Thymus (tissue), 14 donors: ENCODE measurements at places on chromosomes 6 and 20. TPM values are rescaled to one million over a fixed set of nuclear protein-coding genes. Genes with fewer than 3 reads are reported as not detected.

Gene SLC25A27
- total RNA-seq = 1.8 TPM

Gene CYP39A1
- total RNA-seq = 1.7 TPM

Gene KLC4
- 20.3 TPM for total RNA-seq

Gene FAM83D
- total RNA-seq = 9.6 TPM

Gene COL11A2
- 2.1 TPM for total RNA-seq

Gene CD83
- 50.9 TPM for total RNA-seq

Gene RAET1L
- total RNA-seq = 0.28 TPM

Gene SLC22A3
- 0.28 TPM for total RNA-seq

Gene MCHR2
- not detected for total RNA-seq

Gene DLK2
- total RNA-seq = 1.5 TPM

Gene SIRPA
- 3.0 TPM for total RNA-seq

Gene SLC23A2
- 5.7 TPM for total RNA-seq

Gene CD109
- total RNA-seq = 5.0 TPM

Gene MUC22
- total RNA-seq = 0.05 TPM

Gene TMX4
- 12.8 TPM for total RNA-seq

Gene NRN1
- total RNA-seq = 4.2 TPM

Gene SMLR1
- not detected for total RNA-seq

Gene EYA4
- 6.2 TPM for total RNA-seq

Gene SLC22A16
- 1.9 TPM for total RNA-seq

Gene PCSK2
- total RNA-seq = 0.05 TPM

Gene MAP3K7
- 23.8 TPM for total RNA-seq

Gene CHMP4B
- total RNA-seq = 39.9 TPM

Gene MYH7B
- total RNA-seq = 0.09 TPM

Gene TRIM26
- 19.7 TPM for total RNA-seq

Gene MAFB
- total RNA-seq = 3.5 TPM

Gene MACROD2
- total RNA-seq = 1.6 TPM

Gene DOP1A
- total RNA-seq = 28.8 TPM

Gene ANGPT4
- total RNA-seq = under 0.01 TPM

Gene BIRC7
- 0.09 TPM for total RNA-seq

Gene HRH3
- total RNA-seq = not detected

Gene RALGAPB
- total RNA-seq = 14.4 TPM

Gene KATNA1
- 24.0 TPM for total RNA-seq

Gene KHDC1
- 2.3 TPM for total RNA-seq

Gene AKAP12
- 14.4 TPM for total RNA-seq

Gene RIPPLY2
- 0.28 TPM for total RNA-seq

Gene CDH26
- 1.8 TPM for total RNA-seq

Gene ANKRD66
- 0.05 TPM for total RNA-seq

Gene RNGTT
- 23.2 TPM for total RNA-seq

Gene JAG1
- total RNA-seq = 8.1 TPM

Gene SAMD3
- total RNA-seq = 23.9 TPM

Gene SALL4
- 0.09 TPM for total RNA-seq

Gene SPATS1
- 0.33 TPM for total RNA-seq

Gene FRK
- 0.80 TPM for total RNA-seq

Gene TMEM170B
- total RNA-seq = 1.8 TPM

Gene WASF1
- 2.1 TPM for total RNA-seq

Gene ATP6V1G2
- 3.3 TPM for total RNA-seq
